ENCODE measurements at places on chromosomes 12 and 14.

- DNase-seq, result no peak
Observed at GRCh38 chr12:12449533-12450025, 92.7 kb downstream of the BORCS5 start.

- no peak for DNase-seq
Observed at GRCh38 chr14:45253754-45254310, 830 bp upstream of the MIS18BP1 start.

GRCh38 chr12:50275556-50275955, 7.8 kb downstream of the LIMA1 start:
- DNase-seq, result no peak

DNA sequence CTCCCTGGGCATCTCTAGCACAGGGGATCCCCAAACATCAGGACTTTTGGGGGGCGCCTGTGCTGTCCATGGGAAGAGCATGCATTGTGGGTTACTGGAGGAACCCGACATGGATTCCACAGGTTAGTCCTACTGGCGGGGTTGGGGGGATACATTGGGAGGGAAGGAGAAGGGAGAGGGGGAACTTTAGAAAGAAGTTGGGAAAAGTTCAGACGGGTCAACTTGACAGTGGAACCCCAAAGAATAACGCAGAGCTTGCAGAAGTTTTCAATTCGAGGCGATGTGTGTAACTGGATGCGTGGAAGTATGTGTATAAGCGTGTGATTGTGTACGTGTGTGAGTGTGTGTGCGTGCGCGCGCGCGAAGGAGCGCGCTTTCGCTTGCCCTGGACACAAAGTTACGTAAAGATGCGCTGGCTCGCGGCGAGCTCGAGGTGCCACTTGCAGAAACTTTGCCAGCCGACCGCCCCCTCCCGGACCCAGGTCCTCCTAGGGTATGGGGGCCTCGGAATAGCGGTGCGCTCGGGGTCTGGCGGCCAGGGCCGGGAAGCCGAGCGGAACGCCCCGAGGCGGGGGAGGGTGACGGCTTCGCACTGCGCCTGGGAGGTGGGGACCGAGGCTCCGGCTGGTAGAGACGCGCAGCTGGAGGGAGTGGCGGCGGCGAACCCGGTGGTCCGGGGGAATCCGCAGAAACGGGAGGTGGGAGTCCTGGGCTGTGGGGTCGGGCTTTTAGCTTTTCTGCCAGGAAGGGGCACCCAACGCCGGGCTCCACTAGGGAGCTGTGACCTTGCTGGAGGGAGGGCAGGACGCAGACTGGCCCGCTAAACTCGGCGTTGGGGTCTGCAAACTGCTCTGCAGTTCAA, 669 bp downstream of the RFX4 start:
- no peak for DNase-seq

- no peak for DNase-seq
Observed at GRCh38 chr14:101182476-101182875, 279.0 kb upstream of the RTL1 start.

DNA sequence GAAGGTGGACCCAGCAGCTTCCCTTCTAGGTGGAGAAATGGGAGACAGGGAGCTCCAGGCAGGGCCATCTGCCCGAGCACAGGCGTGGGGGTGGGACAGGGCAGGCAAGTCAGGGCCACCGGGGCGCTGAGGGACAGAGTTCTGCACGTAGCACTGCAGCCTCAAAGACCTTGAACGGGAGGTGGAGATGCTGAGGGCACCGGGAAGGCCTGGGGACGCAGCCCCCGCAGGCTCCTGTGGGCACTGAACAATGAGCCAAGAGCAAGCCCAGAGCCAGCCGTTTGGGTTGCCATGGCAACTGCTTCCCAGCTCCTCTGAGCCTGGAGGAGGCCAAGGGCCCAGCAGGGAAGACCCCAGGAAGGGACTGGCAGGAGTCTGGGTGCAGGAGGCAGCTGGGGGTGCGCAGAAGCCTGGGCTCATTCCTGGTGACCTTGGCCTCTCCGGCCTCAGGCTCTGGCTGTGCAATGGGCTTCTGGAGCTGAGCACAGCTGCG, 3.4 kb downstream of the LBHD2 start:
- DNase-seq, result no peak

- no peak for DNase-seq
Observed at GRCh38 chr12:52622349-52622748, 4.0 kb upstream of the KRT73 start.

DNA sequence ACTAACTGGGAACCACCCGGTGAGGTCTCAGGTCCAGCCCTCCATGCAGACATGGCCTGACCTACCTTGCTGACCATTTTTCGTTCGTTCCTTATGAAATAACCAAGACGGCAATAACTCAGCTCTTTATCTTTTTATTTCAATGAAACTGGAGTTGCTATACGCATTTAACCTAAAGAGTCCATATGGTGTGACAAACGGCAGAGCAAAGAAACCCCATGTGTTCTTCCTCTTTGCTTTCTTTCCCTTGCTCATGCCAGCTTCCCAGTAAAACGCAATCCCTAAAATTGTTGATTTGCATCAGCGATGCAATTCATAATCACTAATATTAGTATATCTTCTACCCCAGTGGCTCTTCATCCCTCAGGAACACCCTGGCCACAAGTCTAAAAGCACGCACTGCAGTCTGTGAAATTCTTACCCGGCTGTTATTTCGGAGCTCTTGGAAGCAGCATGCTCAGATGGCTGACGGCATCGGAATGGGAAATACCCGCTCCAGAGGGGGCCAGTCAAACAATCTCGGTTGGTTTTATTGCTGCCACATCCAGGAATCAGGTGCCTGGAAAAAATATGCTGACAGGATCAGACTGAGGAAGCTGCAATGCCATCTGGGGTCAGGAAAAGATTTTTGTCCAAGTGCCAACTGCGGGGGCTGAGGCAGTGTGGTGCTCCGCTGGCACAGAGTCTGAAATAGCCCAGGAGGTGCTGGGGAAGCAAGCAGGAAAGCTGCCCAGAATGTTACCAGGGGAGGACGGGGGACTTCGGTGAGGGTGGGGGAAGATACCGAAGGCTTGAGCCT, 28.2 kb upstream of the KCNA1 start:
- no peak for DNase-seq

DNA sequence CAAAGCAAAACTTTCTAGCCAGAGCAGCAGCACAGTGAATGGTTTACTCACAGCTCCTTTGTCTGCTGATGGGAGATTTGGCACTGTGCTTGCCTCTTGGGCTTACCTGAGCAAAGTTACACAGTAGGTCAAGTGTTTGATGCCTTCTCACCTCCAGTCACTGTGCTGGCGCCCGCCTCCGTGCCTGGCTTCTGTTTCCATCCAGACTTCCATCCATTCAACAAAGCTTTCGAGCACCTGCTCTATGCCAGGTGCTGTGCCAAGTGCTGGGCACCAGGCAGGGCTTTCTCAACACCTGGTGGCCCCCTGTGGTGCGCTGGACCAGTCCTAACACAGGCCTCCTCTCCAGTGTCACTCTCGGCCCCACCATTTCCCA, 199.2 kb upstream of the EEA1 start:
- DNase-seq, result no peak

GRCh38 chr12:46903058-46903457, 77.3 kb upstream of the SLC38A4 start:
- DNase-seq, result no peak

- DNase-seq, result no peak
Observed at GRCh38 chr12:78324234-78324633, 493.5 kb downstream of the NAV3 start.

Measured in caudate nucleus (tissue), 63 donors.